ENCODE measurements at places on chromosomes 2 and 18.
A peak's percentile ranks its signal among the peaks of the same experiment; 100 is the strongest.

DNA sequence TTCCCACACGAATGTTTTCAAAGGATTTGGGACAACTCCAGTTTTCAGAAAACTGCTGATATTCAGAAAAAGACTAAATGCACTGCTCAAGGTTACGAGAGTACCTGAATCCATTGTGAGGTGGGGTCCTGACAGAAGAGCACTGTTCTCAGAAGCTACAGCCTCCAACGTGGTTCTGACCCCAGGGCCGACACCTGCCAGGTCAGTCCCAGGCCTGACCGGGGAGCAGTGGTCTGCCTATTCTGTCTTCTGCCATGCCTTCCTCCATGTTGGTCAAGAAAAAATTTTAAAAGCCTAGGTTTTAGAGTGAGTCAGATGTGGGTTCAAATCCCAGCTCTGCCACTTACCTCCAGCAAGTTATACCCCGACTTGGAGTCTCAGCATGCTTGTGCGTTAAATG is 212.3 kb downstream of the BCL11A start:
- DNase-seq, result no peak

- DNase-seq, result no peak
Measured at GRCh38 chr2:152015552-152015951, 83.3 kb downstream of the CACNB4 start.

DNA sequence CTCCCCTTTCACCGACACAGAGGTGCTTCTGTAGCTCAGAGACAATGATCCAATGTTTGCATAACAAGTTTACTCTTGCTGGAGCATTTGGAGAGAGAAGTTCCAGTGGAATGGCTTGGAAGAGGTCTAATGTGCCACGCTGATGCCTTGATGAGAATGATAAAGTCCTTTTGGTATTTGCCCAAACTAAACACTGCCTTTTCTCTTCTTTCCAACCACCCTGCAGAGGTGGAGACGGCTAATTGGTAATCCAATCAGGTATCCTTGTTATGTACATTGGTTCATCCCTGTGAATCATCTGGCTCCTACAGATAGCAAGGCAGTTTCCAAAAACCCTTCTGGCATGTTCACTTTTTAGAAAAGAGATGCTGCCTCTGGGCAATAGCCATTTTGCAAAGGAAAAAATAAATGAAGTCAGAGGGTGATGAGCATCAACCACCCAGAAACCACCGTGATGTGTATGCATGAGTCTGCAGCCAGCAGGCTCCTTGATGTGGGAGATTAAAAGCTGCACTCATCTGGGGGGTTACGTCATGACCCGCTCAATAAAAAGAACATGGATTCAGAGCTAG is 40.6 kb downstream of the KIAA2012 start:
- no peak for DNase-seq

DNA sequence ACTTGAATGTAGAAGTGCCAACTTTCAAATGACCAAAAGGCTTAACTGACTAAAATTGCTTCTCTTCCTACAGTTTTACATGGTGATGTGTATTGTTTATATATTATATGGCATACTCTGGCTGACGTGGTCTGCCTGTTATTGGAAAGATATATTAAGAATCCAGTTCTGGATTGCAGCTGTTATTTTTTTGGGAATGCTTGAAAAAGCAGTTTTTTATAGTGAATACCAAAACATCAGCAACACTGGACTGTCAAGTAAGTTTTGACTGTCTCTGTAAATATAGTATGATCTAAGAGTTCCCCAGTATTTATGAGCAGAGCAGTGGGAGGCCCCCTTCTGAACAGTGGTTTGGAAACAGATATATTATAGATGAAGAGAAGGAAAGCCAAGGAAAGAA is 26.2 kb downstream of the TMEM87B start:
- no peak for DNase-seq

- DNase-seq, result no peak
Measured at GRCh38 chr2:105888625-105889024, 143.9 kb downstream of the NCK2 start.

DNA sequence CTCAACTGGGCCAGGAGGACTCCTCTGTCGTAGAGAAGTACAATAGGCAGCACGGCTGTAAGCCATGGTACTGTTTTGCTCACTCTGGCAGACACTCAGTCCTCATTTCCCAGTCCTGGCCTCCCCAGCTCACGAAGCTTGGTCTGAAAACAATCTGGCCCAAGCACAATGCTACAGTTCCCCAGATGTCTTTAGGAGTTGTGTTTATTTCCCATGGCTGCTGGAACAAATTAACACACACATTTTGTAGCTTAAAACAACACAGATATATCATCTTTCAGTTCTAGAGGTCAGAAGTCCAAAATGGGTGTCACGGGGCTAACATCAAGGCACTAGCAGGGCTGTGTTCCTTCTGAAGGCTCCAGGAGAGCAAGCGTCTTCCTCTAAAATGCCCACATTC is 13.0 kb downstream of the FABP1 start:
- no peak for DNase-seq

- peak; percentile 19 for DNase-seq
Measured at GRCh38 chr2:221517696-221518151, 54.4 kb downstream of the EPHA4 start.

DNA sequence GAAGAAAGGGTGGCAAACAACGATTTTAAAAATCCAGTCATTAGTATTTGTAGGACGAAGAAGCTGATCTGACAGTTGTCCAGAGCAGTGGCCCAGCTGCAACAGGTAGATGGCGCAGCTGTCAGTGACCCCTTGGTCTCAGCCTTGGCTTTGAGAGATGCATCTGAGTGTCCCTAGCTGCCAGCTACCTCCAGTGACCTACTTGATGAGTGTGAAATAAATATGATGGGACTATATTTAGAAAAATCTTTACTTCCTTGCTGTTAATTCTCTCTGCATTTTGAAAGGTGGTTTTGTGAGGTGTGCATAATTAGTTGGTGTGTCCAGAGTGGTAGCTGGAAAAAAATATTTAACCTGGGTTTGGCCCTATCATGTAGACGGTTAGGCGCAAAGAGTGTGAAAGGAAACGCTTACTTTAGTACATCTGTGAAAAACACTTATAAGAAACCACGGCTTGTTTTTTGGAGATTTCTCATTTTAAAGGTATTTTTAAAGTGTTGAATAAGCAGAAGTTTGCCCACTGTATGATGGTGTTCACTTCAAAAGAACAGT is 963 bp downstream of the INPP1 start:
- DNase-seq, result no peak

DNA sequence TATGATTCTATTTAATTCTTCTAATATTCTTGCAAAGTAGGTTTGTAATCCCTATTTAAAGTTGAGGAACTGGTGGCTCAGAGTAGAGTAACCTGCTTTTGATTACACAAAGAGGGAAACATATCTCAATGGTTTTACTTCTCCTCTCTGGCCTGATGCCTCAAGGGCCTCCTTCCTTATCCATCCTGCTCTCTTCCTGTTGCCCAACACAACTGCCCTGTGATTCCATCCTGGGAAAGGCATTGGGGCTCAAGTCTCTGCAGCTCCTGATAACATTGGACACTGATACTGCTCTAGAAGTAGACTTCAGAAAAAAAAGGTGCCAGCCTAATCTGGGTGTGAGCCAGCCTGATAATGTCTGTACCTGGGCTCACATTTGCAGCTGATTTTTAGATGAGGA is 75.8 kb downstream of the RDH14 start:
- peak; percentile 59 for DNase-seq

GRCh38 chr2:9764153-9764778 is 79.0 kb upstream of the TAF1B start:
- DNase-seq, result no peak

DNA sequence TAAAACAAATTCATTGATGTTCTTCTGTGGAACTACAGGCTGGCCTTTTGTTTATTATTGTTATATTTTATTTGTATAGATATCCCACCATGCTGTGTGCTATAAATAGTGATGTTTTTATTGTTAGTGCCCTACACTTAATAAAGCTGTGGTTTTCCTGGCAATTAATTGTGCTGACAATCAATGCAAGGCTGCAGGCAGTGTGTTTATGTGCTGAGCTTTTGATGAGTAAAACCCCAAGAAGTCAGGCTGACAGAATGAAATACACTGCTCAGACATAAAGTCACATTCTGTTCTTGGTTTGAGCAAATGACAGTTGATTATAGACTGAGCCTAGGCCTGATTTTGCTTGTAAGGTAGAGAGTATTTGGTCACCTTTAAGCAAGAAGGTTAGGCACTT is 362.7 kb downstream of the CPS1 start:
- DNase-seq, result no peak

GRCh38 chr2:128557831-128558241 is 239.2 kb upstream of the HS6ST1 start:
- no peak for DNase-seq

- DNase-seq, result no peak
Measured at GRCh38 chr2:181911830-181912229, 20.3 kb downstream of the ITPRID2 start.

DNA sequence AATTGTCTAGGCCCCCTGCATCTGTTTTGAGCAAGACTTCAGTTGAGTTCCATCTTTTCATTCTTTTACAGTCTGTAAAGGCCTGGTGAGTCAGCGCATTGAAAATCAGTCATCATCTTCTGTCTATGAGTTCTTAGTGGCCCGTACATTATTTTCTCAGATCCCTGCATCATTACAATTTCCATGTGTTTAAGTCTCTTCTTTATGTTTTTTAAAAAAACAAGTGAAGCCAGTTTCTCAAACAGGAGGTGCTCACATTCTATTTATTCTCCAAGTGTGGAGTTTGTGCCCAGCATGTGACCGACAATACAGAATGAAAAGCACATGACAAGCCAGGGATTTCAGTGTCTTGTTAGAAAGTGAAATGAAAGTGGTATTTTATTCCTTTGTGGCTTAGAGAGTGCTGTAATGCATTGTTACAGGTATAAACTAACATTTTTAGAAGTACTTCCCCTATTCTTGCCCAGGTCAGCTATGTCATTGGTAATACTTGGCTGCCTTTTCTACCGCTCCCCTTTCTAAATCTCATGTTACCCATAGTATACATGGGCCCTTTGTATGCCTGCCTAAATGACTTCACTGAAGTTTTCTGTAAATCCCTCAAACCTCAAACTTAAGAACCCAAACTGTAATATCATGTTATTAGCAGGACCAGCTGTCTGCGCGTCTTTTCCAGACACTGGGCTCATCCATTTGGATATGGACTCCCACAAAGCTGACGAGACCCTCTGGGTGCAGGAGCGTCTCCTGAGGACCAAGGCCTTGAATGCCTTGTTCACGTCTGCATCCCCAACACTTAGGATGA is 67.6 kb downstream of the FEZ2 start:
- no peak for DNase-seq

DNA sequence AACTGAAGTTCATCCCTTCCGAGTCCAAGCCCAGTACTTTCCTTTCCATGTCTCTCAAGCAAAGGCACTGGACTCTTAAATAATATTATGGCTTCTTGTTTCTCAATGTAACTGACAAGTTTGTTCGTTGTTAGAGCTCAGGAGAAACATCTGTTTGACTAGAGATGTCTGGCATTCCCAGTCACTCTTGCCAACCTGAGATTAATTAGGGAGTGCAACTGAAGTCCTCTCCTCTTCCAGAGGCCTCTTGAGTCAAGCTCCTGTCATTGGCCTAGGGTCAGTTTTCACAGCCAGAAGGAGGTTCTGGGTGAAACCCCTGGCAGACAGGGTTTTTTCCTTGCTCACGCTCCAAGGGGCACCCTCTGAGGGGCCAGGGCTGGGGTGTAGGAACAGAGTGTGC is 196.1 kb downstream of the AGPS start:
- DNase-seq, result no peak

GRCh38 chr18:57915248-57915647 is 112.1 kb upstream of the ATP8B1 start:
- DNase-seq, result no peak

DNA sequence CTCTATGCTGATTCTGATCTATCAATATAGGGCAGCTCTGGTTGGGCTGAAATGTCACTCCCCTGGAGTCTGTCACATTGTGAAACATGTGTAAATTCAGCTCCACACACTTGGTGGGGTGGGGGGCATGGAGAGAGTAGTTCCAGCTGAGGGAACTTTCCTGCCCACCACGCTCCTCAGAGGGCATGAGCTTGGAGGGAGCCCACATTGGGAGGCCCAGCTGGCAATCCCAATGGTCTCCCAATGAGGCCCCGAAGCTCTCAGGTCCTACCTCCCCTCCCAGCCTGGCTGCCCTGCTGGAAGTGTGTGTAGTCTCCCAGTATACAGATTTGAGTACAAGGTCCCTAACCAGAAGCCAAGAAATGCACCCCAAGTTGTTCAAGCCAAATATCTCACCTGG is 31.5 kb downstream of the GYPC start:
- no peak for DNase-seq

DNA sequence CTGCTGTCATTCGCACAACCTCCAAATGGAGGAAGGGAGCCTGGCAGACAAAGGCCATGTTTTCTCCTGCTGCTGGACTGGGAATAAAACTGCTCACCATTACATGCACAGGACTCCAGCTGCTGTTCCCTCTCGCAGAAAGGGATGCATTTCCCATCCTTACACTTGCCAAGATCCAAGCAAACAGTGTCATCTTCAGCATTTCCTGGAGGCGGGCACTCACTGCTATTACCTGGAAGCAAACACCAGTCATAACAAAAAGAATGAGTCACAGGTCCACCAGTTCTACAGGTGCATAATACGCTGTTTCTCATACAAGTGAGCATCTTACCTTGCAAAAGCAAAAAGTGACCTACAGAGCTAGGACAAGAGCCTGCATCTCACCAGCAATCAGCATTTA is 22.7 kb downstream of the IAH1 start:
- DNase-seq, result no peak

GRCh38 chr2:48197618-48198017 is 291.3 kb upstream of the FBXO11 start:
- no peak for DNase-seq

DNA sequence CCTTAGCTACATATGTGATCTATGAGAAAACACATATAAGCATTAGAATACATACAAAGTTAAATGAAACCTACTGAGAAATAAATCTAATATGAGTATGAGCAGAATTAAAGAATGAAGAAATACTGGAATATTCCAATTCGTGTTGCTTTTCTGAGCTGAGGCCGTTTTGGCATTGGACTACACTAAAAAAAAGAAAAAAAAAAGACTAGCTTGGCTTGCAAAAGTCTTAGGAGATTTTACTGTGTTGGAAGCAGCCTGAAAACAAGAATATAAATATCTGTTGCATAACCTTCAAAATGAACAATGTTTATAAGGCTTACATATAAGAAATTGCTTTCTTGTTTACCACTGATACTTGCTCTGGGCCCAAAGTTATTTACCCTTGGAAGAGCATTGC is 562.8 kb downstream of the TMEM182 start:
- no peak for DNase-seq
